ENCODE measurements at places on chromosomes 4 and X.

DNA sequence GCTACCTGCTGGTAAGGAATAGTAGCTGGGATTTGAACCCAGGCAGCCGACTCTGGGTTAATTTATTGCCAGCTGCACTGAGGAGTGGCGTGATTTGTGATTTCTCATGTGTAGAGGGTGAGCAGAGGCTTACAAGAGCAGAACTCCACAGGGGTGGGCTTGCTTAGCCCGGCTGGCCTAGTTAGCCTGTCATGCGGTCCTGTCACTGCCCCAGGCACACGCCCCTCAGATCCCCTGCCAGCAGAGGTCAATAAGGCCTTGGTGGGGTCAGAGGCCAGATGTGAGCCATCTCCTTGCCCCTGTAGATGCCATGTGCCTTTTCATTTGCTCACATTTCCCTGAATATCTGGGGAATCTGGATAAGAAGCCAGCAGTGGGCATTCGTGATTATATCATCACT lies 13.4 kb downstream of the NSDHL start:
- no peak for DNase-seq

GRCh38 chrX:74779175-74779574 lies 146.1 kb downstream of the NEXMIF start:
- no peak for DNase-seq

DNA sequence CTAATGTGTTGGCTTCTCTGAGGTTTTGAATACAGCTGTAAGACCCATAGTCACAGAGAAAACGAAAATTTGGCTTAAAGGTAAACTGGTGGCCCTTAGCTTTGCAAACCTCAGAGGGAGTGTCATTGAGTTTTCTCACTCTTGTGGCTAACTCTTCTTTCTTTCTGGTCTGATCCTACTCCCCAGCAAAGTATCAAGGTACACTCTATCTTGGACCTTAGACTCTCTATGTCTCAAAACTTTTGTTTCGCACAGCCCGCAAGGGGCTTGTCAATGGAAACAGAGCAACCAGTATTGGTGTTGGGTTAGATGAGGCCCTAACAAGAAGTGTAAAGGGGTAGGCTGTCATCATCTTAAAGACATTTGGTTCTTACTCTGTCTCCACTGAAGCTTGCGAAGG lies 19.8 kb downstream of the APOO start:
- DNase-seq, result no peak

- DNase-seq, result no peak
These were observed 19.6 kb downstream of the PRDM5 start for GRCh38 chr4:120902925-120903324.

DNA sequence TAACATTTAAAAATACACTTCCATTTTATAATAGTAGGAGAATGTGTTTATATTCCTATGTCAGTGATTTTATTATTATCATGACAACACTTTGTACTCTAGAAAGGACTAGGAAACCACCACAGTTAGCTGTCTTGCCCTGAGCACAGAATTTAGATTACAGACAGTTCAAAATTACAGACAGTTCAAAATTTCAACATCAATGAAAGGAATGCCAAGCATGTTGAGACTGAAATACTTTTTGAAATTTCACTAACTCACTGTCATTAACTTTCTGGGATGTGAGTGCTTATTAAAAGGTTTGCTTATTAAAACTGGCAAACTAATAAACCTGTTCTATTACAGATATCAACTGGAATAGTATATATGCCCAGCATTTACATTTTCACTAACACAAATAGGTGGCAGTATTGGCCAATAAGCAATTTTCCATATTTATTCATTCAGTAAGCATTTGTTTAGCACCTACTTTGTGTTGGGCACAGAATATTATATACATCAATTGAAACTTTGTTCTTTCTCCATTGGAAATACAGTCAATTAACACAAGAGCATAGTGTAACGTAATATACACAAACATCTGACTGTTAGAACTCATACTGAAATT lies 179.4 kb downstream of the FBXW7 start:
- no peak for DNase-seq

DNA sequence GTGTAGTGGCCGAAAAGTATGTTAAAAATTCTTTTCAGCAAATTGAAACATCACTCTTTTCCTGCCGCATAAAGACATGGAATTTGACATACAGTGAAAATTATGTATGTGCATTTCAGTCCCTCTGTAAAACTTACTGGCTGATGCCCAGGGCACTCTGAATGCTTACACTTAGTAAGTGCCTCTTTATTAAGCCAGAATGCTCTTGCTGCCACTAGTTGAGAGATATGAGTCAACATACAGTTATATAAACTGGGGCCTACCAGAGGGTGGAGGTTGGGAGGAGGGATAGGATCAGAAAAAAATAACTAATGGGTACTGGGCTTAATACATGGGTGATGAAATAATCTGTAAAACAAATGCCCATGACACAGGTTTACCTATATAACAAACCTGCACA lies 38.1 kb upstream of the TRPC5 start:
- DNase-seq, result no peak

- no peak for DNase-seq
These were observed 21.7 kb downstream of the INPP4B start for GRCh38 chr4:142824368-142824767.

DNA sequence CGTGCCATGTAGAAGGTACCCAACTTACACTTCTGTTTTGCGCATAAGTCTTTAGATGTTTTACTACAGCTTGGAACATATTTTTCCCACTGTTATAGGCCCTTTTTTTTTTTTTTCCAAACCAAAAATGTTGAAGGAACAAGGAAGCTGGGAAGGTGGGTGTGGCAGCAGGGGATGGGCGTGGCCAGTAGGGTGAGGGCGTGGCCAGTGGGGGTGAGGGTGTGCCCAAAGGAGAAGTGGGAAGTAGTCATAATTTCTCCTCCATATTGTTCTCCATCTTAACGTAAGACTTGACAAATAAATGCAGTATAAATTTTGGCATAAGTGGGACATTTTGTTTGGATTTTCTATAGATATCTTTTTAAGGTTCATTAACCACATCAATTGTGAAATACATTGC lies 30.4 kb downstream of the CLDN22 start:
- no peak for DNase-seq

GRCh38 chr4:158161551-158162354 lies 11.1 kb downstream of the GASK1B start:
- no peak for DNase-seq

DNA sequence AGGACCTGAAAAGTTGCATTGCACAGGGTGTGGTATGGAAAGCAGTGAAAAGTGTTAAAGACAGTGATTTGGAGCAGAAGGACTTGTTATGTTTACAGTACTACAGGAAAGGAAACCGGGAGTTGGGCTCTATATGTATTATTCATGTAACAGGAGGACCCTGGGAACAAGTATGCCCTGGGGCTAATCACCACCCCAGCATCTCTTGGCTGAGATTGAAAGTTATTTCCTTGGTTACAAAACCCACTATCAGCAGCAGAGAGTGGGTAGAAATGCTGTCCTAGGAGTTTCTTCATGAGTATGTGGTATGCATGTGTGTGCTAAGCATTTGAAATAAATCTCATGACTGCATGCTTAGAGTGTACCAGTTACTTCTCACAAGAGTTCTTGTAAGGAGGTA lies 46.9 kb downstream of the STK32B start:
- no peak for DNase-seq

DNA sequence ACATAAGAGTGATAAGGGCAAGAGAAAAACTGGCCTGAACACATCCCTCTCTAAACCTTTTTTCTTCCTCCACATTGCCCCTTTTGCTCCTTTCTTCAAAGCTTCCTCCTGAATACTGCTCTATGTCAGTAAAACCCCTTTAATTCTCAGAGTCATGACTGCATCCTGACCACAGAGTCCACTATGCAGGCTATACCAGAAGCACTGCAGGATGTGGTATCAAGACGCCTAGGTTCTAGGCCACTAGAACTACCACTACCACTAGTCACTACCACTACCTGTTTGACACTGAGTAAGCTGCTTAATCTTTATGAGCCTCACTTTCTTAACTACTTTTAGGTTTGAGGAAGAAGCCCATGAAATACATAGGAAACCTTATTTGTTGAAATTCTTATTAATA lies 38.7 kb downstream of the ARHGEF9 start:
- no peak for DNase-seq

- DNase-seq, result no peak
These were observed 66.1 kb downstream of the KLHL4 start for GRCh38 chrX:87583679-87584078.

DNA sequence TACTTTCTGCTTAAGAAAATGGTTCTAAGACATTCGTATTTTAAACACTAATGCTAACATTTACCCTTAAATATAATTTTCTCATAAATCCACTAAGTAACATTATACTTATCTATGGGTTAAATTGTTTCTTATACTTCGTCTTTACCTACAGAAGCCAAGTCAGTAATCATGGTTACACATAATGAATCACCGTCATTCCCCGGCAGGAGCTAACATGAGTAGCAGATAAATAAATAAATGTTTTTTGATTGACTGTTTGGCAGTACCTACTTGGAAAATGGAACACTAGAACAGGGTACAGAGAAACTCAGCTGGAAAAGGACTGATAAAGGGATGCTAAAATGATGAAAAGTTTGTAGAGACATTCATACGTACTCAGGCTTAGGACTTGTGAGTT lies 430.4 kb downstream of the ACTRT1 start:
- no peak for DNase-seq

DNA sequence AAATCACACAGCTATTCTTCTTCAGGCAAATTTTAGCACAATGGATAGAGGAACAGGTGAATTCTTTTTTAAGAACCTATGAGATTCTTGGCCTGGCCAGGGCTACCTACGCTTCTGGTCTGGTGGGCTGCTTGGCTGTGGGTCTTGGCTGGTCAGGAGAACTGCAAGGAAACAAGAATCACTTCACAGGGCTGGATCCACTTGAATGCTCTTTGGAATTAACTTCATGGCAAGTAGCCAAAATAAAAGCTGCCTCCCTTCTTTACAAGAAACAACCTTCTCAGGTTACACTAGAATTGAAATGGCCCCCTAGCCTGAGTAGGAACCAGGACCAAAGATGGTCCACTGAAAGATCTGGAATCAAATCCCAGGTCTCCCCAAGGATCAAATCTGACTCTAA lies 519.1 kb downstream of the IQCM start:
- no peak for DNase-seq

- DNase-seq, result no peak
These were observed 209.0 kb downstream of the SCFD2 start for GRCh38 chr4:53156896-53157295.

DNA sequence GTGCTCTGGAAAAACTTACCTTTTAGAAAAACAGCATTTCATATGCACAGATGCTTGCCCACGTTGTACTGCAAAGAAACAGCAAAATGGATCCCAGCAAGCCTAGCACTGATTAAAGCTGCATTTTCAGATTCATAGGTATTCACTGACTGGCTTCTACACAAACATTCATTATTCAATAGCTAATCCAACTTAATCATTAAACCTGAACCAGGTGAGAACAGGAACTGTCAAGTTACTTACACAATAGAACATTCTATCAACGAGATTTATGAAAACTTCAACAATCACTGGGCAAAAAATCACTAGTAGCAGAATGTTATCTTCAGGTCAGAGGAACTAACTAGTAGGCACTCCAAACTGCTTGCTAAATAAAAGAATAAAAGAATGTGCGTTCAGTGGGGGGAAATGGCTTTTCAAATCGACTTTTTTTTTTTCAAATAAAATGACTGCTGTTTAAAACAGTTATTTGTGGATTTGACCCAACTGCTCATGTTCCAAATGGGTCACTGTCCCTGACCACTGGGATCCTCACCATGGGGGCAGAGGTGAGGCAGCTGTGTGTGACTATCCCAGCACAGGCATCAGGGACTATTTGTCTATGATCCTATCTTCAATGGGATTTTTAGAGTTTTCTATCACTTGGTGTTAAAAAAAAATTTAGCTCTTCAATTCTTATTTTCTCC lies 42.3 kb downstream of the STX18 start:
- no peak for DNase-seq

DNA sequence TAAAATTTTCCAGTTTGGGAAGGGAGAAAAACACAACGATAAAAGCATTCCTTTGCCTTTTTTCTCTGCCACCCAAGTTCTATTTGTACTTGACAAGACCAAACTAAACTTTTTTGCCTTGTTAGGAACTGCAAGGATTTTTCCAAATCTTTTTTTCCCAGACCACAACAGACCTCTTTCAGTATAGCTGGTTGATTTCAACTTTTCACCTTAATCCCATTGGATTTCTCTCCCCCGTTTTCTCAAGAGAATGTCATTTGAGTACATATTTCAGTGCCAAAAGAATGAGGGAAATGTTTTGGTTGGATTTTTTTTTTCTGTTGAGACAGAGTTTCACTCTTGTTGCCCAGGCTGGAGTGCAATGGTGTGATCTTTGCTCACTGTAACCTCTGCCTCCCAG lies 18.5 kb upstream of the SGMS2 start:
- DNase-seq, result no peak

DNA sequence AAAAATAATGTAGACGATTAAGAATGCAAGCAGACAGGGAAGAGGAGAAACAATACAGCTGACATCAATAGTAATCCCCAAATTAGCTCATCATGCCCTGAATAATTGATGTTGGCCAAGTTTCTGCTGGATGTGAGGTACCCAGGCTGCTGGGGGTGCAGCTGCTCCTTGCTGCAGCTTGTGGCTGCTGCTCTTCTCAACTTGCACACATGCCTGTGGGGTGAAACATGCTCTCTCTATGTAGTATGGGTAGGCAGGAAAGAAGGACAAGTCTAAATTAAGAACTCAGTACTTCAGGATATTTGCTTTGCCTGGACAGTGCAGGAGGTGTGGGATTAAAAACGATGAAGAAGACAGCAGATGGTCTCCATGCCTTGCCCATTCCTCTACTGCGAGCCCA lies 16.7 kb downstream of the EDA2R start:
- no peak for DNase-seq

DNA sequence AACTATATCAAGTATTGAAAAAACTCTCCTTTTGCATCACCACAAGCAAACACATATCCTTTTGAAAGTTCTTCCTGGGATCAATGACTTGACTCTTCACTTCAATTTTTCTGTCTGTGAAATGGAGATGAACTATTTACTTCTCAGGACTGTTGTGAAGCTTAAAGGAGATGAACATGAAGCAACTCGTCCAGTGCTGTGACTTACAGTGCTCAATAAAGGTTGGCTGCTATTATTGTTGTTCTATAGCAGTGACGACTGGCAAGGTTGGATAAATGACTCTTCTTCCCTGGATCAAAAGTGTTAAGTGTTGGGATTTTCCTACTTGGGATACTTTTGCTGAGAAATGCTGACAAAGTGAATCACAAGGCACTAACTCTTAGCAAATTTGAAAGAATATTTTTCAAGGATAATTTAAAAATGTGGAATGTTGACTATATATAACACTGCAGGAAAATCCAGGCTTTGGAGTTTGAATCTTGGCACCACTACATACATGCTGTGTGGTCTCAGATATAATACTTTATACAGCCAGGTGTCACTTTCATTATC lies 13.7 kb downstream of the FRAS1 start:
- no peak for DNase-seq

DNA sequence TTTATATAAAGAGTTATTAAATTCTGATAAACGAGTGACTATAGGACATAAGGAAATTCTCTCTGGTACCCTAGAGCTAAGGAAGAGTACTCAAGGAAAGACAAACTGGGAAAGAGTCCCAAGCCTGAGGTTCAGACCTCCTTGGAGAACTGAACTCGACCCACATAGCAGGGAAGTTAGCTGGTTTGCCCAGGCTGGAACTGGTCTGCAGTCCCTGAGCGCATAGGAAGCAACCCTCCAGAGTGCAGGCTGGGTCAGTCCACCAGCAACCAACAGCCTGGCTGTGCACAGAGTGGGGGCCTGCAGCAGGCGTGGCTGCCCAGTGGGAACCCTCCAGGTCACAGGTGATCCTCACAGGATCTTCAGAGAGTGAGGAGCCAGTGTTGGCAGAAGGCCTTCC lies 114.1 kb downstream of the SOWAHB start:
- no peak for DNase-seq

- DNase-seq, result no peak
These were observed 115.1 kb upstream of the SFRP2 start for GRCh38 chr4:153904011-153904410.

All from NCI-H774 (cell line).